ENCODE measurements at places on chromosomes 7 and 10. TPM values are rescaled to one million over a fixed set of nuclear protein-coding genes. Genes with fewer than 3 reads are reported as not detected.

- DNase-seq: no peak
Observed at GRCh38 chr7:156218544-156219306, 406.5 kb upstream of the SHH start.

- DNase-seq: no peak
Observed at GRCh38 chr10:75450644-75451640, 19.5 kb downstream of the LRMDA start.

- DNase-seq: no peak
Observed at GRCh38 chr7:69187824-69188333, 410.4 kb upstream of the AUTS2 start.

- no peak for DNase-seq
Observed at GRCh38 chr7:134667899-134668298, 21.2 kb downstream of the BPGM start.

- DNase-seq: no peak
Observed at GRCh38 chr7:92762851-92763250, 73.5 kb downstream of the CDK6 start.

DNA sequence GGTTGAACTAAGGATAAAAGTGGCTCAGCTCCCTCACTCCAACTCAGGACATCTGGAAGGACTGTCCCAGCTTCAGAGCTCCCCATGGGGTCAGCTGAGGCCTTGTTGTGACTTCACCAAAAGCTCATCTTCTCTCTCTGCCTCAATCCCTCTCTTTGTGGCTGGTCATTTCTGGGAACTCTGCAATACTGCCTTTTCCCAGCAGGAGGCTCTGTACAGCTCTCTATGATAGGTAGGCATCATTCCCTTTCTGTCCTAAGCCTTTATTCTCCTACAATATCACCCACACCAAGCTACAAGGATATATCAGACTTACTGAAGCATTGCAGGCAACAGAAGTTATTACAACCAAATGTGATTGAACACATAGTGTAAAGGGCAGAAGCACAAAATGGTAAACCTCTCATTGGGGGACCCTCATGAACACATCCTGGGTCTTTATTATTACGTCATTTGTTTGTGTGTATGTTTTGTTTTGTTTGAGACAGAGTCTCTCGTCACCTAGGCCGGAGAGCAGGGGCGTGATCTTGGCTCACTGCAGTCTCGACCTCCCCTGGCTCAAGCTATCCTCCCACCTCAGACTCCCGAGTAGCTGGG is 36.7 kb upstream of the PRPS1L1 start:
- peak; percentile 6 for DNase-seq

DNA sequence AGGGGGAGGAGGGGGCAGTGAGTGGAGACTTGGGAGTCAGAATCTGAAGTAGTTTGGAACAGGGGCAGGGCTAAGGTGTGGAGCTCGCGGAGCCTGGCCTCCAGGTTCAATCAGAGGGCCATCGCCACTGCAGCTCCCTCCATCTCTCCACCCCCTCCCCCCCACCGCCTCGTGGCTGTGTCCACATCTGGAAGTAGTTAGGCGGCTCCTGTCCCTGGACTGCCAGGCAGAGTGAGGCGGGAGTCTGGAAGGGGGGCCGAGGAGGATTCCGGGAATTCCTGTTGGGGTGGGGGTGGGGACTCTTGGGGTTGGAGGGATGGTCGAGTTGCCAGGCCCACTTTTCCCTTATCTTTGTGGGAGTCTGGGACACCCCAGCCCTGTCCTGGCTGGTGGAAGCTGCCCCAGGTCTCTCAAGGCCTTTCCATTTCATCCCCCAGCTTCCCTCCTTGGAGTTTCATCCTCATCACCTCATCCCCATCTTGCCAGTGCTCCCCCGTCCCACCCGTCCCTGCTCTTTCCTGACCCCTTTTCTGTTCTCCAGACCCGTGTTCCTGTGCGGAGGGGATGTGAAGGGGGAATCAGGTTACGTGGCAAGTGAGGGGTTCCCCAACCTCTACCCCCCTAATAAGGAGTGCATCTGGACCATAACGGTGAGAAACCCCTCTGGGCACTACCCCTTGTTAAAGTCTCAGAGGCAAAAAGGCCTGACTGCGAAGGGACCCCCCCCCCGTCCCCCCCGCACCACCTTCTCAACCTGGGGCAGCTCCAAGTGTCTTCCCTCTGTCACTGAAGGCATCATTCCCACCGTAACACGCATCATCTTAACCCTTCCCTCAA is 944 bp downstream of the PCOLCE start:
- no peak for DNase-seq

- no peak for DNase-seq
Observed at GRCh38 chr7:14507617-14508016, 394.9 kb downstream of the DGKB start.

The MOGAT3 gene
- not detected for total RNA-seq

The ANKRD61 gene
- total RNA-seq: 0.35 TPM

The NKX1-2 gene
- total RNA-seq: not detected

The SPDYE11 gene
- not detected for total RNA-seq

The ABCB4 gene
- total RNA-seq: 0.15 TPM

The DNAJB12 gene
- total RNA-seq: 45.2 TPM

The ZNF107 gene
- total RNA-seq: 5.8 TPM

The SLC18A3 gene
- not detected for total RNA-seq

The KIN gene
- 14.4 TPM for total RNA-seq

The CCL24 gene
- not detected for total RNA-seq

The P4HA1 gene
- total RNA-seq: 29.1 TPM

The FIGNL1 gene
- total RNA-seq: 49.3 TPM
